ENCODE measurements at places on chromosomes 4 and X.

- DNase-seq = no peak
Measured at GRCh38 chrX:109997786-109998452, 5.0 kb upstream of the TMEM164 start.

DNA sequence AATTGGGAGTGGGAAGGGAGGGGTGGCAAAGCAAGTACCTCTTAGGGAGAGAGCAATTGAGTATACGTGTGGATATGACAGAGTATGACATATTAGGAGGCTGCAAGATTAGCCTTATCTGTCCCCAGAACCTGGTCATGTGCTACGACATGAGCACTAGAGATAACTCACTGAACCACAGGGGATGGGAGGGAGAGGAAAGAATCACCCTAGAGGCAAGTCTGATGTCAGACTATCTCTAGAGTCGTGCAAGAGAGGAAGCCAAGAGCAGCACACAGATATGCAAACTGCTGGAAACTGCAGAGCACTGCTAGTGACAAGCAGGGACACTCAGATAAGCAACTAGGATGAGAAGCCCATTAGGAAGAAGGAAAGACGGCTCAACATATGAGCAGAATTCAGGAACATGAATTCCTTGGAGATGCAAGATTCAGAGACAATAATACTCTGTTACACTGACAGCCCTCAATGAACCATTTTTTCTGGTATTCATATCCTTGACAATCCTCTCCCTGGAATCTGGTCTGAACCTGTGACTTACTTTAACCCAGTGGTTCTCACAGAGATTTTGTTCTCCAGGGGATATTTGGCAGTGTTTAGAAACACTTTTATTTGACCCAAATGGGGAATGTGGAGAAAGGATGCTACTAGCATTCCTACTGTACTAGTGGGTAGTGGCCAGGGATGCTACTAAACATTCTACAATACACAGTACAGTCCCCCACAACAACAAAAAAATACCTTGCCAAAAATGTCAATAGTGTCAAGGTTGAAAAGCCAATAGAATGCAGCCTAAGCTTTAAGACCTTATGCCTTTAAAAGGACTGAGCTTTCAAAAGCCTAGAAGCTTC, 84.0 kb upstream of the BMP2K start:
- DNase-seq = no peak

GRCh38 chrX:80576806-80577533, 156.7 kb downstream of the TENT5D start:
- DNase-seq = no peak

DNA sequence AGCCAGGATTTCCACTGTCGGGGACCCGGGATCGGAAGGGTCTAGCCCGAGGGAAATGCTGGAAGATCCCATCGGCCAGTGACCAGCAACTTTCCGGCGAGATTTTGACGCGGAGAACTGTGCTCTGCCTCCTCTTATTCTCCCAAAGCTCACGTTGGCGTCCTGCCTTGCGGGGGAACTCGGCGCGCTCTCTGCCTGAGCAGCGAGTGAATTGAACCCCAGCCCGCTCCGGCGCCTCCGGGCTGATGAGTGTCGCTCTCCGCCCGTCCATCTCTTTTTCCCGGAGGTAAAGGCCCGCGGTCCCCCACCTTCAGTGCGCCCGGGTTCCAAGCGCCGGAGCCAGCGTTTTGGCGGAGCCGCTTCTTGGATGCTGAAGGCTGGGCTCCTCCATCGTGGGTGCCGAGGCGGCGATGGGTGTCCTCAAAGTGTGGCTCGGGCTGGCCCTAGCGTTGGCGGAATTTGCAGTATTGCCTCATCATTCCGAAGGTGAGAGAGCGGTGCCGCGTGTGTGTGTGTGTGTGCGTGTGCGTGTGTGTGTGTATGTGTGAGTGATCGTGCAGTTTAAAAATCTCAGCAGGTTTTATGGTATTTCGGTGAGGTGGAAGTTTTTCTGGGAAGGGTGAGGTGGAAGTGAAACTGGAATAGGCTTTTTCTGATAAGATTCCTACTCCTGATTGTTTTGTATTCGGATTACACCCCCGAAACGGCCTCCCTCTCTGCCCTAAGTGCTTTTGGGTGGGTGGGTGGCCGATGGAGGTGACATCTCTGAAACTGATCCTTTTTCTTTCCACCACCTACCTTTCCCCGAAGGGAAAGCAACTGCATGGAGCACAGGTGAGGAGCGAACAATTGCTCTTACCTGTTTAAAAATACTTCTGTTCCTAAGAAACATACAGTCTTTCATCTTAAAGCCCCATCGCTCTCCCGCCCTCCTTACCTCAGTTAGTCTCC, 752 bp downstream of the FRAS1 start:
- no peak for DNase-seq

- DNase-seq = no peak
Measured at GRCh38 chrX:30228526-30228925, 1.9 kb upstream of the MAGEB3 start.

DNA sequence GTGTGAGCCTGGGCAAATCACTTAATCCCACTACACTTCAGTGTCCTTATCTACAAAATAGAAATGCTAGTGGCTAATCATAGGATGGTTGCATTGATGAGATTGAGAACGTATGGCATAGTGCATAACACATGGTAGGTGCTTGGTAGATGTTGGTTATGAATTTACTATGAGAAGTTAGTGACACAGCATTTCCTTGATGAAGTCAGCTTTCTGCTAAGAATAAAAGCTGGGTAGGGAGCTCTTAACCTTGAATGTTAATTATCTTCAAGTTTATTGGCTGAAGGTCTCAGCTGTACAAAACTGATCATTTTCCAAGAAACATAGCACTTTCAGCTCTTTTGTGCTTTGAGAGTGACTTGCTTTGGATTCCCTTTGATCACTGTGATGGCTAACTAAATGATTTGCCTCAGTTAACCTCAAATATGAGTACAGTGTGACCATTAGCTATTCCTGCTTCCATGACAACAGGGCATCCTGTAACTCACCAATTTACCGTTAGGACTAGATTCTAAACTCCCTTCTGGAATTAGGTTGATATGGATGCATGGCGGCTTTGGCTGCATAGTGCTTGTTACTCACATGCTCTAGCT, 17.8 kb downstream of the PDK3 start:
- DNase-seq = no peak

GRCh38 chrX:109448282-109448938, 33.5 kb downstream of the GUCY2F start:
- no peak for DNase-seq

DNA sequence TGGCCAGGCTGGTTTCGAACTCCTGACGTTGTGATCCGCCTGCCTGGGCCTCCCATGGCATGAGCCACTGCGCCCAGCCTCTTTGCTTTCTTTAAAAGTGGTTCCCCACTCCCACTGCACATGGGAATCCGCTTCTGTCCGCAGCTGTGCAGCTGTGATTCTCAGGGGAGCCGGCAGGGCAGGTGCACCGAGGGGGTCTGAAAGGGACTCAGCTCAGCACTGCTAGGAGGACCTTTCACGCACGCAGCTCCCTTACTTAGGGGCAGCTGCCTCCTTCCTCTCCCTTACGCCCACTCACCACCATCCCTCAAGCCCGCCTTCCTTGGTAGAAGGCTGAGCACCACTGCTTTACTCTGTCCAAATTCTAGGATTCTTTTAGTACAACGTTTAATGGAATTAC, 40.4 kb upstream of the CYP4V2 start:
- DNase-seq = no peak

DNA sequence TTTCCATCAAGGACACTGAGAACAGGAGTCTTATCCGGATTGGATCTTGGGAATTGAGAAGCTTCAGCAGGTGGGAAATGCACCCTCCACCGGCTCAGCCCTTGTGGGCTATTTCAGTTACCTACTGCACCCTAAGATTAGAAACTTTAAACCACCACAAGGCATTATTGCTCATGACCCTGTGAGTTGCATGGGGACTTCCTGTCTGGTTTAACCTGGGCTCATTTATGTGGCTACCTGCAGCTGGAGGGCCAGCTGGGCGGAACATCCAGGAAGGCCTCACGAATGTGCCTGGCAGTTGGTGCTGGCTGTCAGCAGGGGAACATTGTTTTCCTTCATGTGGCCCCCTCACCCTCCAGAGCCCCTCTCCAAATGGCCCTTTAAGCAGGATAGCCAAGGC, 164.1 kb downstream of the DEFB131A start:
- DNase-seq = no peak

DNA sequence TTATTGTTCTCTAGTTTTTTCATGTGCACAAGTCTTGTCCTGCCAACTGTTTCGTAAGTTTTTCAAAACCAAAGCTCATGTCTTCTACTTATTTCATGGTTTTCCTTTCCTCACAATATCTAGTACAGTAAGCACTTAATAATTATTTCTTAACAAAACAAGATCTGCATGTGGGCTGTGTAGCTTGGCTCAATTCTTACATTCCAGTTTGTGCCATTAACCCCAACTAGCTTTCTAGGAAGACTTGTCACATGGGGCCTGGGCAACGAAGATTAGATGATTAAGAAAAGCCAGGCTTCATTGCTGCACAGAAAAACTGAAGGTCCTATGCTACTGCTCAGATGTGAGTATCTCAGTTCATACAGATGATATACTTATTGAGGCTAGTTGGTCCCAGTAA, 155.3 kb upstream of the TEX13A start:
- no peak for DNase-seq

DNA sequence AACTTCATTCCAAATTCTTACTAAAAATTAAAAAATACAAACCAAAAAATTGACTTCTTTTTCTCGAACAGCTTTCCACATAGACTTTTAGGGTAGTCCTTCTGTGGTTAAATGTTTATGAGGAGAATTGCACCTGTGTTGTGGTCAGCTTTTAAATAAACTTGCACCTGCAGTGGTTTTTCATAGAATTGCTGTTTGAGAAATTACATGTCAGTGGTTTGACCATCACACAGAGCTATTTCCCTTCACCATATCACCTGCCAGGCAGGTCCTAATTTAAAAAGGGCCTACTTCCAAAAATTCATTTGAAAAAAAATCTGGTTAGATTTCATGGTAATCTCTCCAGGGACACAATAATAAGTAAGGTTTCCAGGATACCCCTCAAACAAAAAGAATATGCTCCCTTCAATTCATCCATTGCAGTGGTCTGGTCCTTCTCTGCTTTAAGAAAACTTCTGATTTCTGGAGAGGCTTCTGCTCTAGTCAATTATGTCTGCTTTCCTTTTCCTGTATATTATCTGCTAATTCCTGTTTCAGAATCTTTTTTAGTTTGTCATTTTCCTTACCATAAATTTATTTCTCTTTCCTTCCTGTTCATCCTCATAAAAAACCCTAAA, 9.8 kb upstream of the UTP3 start:
- no peak for DNase-seq

DNA sequence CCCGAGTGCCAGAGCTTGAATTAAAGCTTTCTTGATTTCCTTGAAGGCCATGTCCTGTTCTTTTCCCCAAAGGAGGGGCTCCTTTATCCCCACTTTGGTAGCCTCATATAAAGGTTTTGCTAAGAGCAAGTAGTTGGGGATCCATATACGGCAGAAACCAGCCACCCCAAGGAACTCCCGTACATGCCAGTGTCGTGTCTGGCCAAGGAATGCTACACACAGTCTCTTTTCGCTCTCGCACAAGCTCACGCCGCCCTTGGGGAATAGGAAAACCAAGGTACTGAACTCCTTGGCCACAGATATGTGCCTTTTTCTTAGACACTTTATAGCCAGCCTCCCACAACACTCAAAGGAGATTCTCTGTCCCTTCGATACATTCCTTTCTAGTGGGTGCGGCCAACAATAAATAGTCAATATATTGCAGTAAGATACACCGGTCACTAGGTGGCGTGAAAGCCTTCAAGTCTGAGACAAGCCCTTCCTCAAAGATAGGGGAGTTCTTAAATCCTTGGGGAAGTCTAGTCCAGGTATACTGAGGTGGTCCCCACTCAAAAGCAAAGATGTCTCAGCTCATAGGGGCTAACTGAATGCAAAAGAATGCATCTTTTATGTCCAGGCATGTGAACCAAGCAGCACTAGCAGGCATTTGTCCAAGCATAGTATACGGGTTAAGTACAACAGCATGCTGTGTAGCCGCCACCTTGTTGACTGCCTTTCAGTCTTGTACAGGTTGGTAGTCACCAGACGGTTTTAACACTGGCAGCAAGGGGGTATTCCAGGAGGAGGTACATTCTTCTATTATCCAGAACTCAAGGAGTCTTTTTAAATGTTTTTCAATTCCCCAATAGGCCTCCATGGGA, 57.8 kb upstream of the XAGE1B start:
- no peak for DNase-seq

DNA sequence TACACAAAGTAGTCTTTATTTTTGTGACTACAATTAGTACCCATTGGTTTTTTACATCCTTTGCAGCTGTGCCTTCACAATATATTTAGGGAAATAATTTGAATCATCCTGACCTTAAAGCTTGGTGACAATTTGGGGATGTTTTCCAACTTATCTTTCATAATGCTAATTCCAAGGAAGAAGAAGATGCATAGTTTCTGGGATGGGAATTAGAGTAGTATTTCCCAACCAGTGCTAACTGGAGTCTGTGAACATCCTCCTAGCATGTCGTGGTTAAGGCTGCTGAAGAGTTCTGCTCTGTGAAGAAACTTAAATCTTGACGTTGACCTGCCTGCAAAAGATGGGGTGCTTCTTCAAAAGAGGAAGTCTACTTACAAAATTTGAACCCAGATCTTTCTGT, 173.5 kb downstream of the ANK2 start:
- no peak for DNase-seq

DNA sequence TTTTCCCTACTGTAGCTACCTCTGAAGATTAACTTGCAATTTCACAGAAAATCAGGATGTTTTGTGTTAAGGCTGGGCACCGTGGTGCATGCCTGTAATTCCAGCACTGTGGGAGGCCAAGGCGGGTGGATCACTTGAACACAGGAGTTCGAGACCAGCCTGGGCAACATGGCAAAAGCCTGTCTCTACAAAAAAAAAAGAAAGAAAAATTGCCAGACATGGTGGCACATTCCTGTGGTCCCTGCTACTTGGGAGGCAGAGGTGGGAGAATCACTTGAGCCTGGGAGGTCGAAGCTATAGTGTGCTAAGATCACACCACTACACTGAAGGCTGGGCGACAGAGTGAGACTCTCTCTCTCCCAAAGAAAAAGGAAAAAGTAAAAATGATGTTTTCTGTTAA, 27.4 kb downstream of the APELA start:
- no peak for DNase-seq

Data from D721Med (cell line).